ENCODE measurements at places on chromosomes 1 and 21.

- no peak for DNase-seq
Measured at GRCh38 chr1:16918371-16918770, 3.4 kb upstream of the CROCC start.

GRCh38 chr21:42892582-42892930 is 553 bp upstream of the NDUFV3 start:
- no peak for DNase-seq

DNA sequence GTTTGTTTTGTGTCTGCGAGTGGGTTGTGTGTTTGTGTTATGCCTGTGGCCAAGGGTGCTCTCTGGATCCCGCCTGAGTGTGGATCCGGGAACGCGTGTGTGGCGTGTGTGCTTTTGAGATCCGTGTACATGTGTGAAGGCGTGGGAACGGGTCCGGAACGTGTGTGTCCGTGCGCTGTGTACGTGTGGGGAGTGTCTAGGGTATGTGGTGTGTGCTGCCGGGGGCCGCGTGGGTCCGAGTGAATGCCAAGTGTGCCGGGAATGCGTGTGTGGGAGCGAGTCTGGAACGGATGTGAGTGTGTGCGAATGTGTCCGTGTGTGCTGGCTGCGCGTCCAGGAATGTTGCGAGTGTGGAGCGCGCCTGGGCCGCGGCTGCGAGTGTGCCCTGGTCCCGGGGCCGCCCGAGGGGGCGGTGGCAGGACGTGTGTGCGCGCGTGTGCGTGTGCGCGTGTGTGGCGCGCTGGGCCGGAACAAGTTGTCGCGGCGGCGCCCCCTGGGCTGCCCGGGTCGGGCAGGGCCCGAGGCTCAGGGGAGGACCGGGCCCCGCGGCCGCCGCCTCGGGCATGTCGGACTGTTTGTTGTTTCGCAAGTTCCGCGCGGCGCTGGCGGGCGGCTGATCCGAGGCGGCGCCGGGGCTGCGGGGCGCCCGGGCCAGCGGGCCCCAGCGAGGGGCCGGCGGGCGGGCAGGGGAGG is 953 bp downstream of the PTPRU start:
- DNase-seq, result no peak

GRCh38 chr1:154970631-154971340 is at the start of gene SHC1:
TSS of gene SHC1 (minus strand) at chr1:154970747. CDS start at chr1:154970526, 221 bp downstream.
- DNase-seq, result no peak

DNA sequence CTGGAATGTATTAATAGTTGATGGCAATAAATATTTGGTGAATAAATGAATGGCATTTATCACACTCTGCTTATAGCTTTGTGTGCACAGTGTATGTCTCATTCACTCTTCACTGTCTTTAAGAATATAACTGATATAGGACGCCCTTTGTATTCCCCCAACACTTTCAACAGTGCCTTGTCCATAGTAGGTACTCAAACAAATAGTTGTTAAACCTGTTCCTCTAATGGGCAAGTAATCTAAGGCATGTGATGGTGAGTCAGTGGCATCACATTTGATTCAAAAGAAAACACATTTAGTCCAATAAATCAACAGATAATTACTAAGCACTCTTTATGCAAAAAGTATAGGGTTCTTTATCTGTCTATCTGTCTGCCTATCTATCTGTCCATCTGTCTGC is 11.2 kb upstream of the RXRG start:
- DNase-seq, result no peak

- no peak for DNase-seq
Measured at GRCh38 chr1:37795340-37796125, 1.9 kb downstream of the MANEAL start.

- no peak for DNase-seq
Measured at GRCh38 chr1:41698916-41699860, 214.7 kb upstream of the EDN2 start.
